AG10803 (cell line): ENCODE measurements at places on chromosomes 2 and 18.

- DNase-seq, result no peak
Measured at GRCh38 chr2:101153787-101154186, 2.6 kb upstream of the TBC1D8 start.

DNA sequence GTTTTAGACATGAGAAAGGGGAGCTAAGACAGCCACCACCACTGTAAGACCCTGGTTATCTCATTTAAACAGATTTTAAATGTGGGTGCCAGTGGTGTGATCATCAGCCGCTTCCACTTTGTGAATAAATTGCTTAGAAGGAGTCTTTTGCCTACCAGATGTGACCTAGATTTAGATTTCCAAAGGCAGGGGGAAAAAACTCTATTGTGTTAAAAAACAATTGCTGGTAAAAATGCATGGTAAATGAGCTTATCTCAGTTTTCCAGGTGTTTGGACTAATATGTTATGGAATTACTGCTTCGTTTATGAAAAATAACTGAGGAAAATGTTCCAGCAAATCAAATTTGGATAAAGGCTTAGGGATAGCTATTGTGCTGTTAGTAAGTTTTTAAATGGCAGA lies 466.3 kb upstream of the RAB12 start:
- no peak for DNase-seq

GRCh38 chr2:105749583-105750400 lies 5.1 kb downstream of the NCK2 start:
- no peak for DNase-seq

DNA sequence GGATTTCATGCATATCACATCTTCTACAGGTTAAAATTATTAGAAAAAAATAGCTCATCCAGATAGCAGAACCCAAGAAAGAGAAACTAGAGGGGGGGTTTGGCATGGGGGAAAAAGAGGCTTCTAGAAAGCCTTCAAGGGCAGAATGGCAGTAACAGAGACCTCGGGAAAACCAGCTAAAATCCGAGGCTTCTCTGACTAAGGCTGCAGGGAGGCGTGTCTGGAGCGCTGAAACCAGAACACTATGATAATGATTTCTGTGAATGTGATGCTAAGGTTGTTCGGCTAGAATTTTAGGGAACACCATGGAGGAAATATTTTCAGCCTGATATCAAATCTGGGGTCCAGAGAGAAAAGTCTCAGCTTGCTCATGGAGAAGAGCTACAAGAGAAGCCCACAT lies 73.0 kb downstream of the ATP8B1 start:
- no peak for DNase-seq

DNA sequence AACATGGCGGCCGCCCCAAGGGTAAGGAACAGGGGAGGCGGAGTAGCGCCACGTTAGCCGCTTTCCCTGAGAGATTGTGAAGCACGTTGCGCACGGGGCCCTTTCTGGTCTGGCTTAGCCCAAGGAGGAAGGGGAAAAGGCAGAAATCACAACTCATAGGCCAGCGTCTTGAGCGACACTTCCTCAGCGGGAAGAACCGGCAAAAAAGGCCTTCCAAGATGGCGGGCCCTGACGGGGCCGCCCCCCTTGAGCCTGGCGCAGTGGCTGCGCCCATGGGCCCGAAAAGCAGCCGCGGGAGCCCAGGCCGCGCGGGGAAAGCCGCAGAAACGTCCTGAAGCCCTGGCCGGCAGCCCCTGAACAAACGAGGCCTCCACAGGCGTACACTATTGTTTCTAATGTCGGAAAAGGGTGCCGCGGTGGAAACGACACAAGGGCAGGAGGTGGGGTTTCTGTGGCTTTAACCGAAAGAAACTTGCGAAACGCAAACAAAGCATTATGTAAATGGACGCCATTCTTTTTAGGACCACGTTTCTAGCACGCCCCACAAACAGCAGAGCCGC lies 919 bp upstream of the PCBP1 start:
- peak; percentile 89 for DNase-seq

DNA sequence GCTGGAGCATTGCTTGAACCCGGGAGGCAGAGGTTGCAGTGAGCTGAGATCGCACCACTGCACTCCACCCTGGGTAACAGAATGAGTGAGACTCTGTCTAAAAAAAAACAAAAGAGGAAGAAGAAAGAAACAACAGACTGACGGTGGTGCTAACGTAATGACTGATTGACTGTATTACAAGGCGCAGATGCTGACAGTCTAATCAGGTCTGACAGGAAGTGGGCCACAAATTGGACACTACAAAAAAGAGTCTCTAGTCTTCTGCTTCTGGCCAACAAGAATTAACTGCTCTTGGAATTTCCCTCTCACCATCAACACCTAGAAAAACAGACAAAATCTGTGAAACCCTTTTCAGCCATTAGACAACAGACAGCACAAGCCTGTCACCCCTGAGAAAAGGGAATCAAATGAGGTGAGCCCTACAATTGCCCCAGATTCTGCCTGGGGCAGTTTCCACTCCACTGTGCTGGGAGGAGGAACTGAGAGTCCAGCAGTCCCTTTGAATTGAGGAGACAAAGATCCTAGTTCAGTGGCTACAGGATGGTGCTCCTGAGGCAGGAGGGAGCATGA lies 43.3 kb downstream of the SNED1 start:
- DNase-seq, result no peak

GRCh38 chr2:37670378-37671008 lies 949 bp downstream of the CDC42EP3 start:
- DNase-seq, result no peak

DNA sequence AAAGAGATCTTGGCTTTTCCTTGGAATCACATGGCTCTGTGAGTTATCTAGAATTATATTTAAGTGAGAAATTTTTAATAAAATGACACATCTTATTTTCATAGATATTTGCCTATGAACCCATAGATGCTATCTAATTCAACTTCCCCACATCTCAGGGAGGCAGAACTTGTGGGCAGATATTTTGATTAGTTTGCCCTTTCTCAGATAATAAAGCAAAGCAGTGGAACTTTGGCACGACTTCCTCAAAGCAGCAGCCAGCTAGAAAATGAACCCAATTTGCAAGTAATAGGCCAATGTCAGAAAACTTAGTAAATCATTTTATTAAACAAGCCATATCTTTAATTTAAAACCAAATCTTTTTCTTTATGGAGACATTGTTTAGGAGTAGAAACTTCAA lies 32.7 kb downstream of the RAB27B start:
- DNase-seq, result no peak

- no peak for DNase-seq
Measured at GRCh38 chr2:111176867-111177266, 56.2 kb downstream of the BCL2L11 start.

DNA sequence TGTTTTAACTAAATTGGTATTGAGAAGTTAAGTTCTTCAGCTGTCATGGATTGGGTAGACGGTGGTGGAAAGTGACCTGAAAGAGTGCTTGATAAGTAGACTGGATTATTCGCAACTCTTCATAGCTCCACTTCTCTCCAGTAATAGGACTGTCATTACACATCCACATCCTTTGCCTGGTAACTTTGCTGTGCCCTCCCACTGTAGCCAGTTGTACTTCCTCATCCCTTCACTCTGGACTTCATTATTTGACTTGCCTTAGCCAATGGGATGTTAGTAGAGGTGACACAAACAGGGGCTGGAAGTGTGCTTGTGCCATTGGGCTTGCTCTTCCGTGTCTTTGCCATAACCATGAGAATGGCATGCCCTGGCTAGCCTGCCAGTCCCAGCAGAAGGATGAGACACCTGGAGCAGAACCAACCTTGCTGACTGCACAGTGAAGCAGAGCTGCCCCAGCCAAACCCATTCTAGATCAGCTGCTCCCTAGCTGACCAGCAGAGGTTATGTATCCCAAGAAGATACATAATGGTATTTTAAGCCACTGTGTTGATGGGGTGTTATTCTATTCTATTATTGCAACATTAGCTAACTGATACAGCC lies 16.9 kb downstream of the QPCT start:
- no peak for DNase-seq

DNA sequence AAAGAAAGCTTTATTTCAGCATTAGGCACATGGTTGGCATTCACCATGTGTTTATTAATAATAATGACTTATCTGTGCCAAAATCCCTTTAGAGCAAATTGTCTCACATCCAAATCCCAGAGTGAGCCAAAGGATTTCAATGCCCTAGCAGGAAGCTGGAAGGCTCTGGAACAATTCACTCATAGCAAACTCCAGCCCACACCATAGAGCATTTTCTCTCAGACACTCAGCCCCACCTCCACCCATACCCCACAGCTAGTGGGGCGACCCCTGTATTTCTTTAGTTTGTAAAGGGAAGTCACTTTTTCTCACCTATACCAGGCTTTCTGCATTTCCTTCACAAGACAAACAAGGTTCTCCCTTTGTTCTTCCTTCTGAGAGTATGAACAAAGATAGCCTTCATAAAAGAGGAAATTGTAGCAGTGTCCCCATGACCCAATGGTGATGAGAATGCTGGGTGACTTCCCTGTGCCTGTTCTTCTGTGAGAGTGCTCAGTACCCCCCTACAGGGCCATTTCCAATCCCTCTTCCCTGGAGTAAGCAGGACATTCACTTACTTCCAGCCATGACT lies 100.1 kb upstream of the APCDD1 start:
- DNase-seq, result peak; percentile 17

- DNase-seq, result peak; percentile 25
Measured at GRCh38 chr2:148675708-148676107, 31.2 kb downstream of the EPC2 start.

- DNase-seq, result no peak
Measured at GRCh38 chr2:212037062-212037461, 501.5 kb downstream of the ERBB4 start.

DNA sequence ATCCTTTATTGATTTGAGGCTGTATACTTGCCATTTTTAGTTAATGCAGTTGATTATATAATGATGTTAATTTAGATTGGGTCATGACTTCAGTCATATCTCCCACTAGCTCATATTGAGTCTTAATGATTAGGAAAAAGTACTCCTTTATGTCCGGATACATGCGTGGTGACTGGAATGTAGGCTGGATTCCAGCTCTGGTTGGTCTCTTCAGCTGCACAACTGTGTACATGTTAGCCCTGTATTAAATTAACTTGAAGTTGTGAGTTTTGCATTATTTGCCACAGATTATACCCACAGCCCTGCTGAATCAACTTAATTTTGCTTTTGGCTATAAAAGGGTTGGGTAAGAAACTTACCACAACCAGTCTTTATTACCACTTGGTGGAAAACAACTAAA lies 22.5 kb downstream of the MOB4 start:
- DNase-seq, result peak; percentile 39

GRCh38 chr2:134683561-134684112 lies 35.2 kb downstream of the TMEM163 start:
- DNase-seq, result no peak

- DNase-seq, result no peak
Measured at GRCh38 chr2:98827625-98828368, 96.9 kb upstream of the MGAT4A start.

GRCh38 chr18:69400253-69400975 lies at the start of gene DOK6:
DOK6 (plus strand) TSS chr18:69400888.
- peak; percentile 55 for DNase-seq

DNA sequence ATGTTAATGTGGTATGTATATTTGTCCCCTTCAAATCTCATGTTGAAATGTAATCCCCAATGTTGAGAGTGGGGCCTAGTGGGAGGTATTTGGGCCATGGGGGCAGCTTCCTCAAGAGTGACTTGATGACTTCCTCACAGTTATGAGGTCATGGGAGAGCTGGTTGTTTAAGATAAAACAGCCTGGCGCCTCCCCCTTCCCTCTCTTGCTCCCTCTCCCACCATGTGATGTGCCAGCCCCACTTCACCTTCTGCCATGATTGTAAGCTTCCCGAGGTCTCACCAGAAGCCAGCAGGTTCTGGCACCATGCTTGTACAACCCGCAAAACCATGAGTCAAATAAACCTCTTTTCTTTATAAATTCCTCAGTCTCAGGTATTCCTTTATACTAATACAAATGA lies 258.3 kb upstream of the POU3F3 start:
- no peak for DNase-seq

- peak; percentile 31 for DNase-seq
Measured at GRCh38 chr18:62186499-62186773, 420 bp downstream of the PIGN start.

GRCh38 chr2:11967946-11968465 lies 221.6 kb downstream of the LPIN1 start:
- peak; percentile 49 for DNase-seq
